Stimulated activated CD4-positive, alpha-beta T cell treated with anti-CD3 and anti-CD28 coated beads, Interleukin-1b, Interleukin-23, amount 100 ng/mL, for 48 hours (primary cell): ENCODE measurements at places on chromosomes 7 and 10.

- DNase-seq, result no peak
These were observed 119.5 kb downstream of the CPED1 start for GRCh38 chr7:121107923-121108498.

DNA sequence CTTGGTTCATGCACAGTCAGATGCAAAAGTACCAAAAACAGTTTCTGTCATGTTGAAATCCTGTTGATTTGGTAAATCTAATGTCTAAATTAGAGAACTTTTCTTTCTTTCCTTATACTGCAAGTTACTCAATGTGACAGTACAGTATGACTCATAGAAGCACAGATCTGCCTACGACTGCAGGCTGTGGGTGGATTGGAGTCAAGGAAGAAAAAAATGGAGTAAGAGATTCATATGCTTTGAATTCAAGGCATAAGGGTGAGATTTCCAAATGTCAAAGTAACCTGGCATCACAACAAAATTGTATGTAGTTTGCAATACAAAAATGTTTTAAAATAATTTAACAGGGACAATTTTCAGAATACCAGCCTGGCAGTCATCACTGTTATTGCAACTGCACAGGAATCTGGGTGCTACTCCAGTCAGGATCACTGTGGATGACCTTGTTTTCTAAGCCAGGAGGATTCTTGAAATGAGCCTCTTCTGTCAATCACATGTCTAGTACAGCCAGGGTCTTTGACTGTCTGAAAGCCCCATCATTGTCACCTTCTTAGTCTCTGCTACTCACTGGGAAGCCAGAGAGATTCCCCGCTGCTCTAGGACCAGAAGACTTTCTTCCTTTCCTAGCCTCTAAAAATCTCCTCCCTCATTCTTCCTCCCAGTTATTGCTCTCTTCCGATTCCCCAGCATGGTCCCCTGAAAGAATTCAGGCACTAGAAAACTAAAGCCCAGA is 83.6 kb downstream of the CD36 start:
- DNase-seq, result no peak

DNA sequence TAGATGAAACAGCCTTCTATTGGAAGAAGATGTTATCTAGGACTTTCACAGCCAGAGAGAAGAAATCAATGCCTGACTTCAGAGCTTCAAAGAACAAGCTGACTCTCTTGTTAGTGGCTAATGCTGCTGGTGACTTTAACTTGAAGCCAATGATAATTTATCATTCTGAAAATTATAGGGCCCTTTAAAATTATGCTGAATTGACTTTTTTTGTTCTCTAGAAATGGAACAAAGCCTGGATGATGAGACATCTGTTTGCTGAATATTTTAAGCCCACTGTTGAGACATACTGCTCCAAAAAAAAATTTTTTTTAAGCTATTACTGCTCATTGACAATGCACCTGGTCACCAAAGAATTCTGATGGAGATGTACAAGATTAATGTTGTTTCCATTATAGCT is 189.2 kb downstream of the MBL2 start:
- no peak for DNase-seq

DNA sequence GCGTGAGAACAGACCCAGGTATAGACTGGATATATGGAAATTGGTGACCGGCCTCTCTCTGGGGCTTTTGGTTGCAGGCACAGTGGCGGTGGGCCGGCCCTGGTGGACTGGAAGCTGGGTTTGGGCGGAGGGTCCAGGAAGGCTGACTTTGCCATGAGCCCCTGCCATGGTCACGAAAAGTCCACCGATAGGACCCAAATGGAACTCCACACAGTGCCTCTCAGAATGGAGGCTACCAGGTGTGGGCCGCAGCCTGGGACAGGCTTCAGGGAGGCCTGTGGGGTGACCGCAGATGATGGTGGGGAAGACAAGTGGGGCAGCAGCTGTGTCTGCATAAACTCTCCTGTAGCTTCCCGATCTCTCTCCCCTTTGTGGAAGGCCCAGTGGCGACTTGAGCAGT is 123.2 kb downstream of the DNAJB6 start:
- DNase-seq, result no peak

DNA sequence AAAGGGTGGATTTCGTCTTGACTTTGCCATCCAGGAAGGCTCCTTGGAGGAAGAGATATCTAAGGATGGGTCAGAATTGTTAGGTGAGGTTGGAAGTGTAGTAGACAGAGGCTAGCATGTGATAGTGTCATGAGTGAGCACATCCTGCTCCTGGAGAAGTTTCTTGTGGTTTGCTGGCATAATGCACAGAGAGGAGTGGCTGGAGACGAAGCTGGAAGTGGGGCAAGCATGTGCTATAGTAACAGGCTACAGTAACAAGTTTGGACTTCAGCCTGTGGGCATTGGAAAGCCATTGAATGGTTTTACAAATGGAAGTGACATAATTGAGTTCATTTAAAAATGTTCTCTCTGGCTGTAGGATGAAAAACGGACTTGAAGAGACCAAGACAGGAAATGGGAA is 175.6 kb upstream of the VWC2 start:
- no peak for DNase-seq

- DNase-seq, result no peak
These were observed 119.5 kb upstream of the PRSS1 start for GRCh38 chr7:142629588-142630260.

DNA sequence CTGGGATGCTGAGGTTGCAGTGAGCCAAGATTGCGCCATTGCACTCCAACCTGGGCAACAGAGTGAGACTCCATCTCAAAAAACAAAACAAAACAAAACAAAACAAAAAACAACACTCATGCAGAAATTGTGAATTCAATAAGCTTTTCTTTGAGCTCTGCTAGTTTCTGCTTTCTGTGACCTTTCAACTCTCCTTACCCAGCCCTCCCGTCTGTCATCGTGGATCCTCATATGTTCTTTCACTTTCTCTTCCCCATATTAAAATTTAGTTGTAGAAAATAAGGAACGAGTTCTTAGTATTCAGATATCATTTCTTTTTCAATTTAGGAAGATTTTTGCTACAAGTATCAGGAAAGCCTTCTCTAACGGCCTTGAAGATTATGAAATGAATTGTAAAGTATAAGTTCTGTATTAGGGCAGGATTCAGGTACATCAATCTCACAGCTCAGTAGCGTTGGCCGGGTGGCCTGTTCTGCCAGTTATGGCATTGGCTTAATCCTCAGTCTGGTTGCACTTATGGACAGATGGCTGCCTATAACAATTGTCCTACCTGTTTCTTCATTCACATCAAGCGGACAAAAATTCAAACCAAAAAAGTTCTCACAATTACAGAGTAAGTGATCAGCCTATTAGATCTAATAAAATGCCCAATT is 1167.0 kb downstream of the SORCS3 start:
- DNase-seq, result no peak

- DNase-seq, result peak; percentile 25
These were observed 33.9 kb upstream of the SLC29A3 start for GRCh38 chr10:71285180-71285545.

DNA sequence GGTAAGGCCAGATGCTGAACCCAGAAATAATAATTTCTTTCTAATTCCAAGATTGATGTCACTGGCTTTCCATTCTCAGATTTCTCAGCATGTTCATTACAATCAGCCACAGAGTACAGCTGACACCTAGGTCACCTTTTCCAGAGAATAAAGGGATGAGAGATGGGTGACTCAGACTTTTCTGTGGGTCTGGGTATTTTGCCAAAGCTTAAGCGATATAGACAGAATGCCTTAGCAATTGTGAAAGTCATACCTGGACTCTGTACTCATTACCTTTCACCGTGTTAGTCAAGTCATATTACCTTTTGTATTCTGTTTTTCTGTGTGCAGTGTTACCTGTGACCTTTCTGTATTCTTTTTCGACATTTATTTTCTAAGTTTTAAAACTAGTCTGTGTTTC is 10.6 kb upstream of the PRTFDC1 start:
- peak; percentile 14 for DNase-seq

DNA sequence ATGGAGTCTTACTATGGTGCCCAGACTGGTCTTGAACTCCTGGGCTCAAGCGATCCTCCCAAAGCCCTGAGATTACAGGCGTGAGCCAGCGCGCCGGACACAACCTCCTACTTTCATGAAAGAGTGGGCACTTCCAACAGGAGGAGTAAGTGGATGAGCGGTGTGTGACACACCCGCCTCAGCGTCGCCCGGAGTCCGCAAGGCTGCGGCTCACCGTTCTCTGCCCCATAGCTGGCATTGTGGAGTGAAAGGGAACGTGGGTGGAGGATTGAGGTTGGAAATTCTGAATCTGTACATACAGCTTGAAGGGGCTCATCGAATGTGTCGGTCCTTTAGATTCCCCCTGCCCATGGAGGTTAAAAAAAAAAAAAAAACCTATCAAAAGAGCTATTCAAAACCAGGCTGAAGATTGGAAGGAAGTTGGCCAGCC is 524 bp upstream of the PRXL2A start:
- DNase-seq, result peak; percentile 64

- DNase-seq, result peak; percentile 20
These were observed 38.0 kb downstream of the PRKAG2 start for GRCh38 chr7:151838861-151839381.

GRCh38 chr10:79402951-79403350 is 42.5 kb downstream of the ZCCHC24 start:
- DNase-seq, result no peak

DNA sequence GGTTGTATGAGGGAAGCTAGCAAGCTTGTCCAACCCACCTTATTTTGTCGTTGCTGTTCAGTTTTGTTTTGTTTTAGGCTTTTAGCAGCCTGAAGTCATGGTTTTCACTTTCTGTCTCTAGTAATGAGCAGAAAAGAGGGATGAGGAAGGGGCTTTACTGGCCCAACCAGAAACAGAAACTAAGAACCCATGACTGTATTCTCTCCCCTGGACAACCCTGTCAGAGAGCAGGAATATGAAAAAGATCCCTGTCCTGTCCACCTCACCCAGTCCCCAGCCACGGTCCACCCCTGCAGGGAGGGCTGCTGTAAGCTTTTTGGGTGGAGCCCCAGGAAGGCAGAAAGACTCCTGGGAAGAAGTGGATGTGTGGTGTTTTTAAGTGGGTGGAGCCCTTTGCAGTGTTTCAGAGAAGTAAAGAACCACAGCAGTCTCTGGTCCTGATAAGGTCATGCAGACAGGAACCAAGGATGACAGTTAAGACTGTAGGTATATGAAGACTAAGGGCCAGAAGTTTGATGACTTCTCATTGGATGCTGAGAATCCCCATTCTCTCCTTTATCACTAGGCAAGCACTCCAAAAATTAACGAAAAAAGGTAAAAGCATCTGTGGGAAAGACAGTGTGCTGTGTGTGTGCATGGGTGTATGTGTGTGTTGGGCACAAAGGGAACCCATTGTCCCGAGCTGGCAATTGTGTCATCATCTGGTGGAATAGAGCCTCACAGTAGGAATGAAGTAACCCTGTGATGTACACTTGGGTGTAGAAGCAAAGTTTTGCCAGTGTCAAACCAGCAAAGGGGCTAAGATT is 13.8 kb downstream of the MRPL32 start:
- DNase-seq, result no peak

GRCh38 chr10:7186387-7187018 is 224.3 kb downstream of the SFMBT2 start:
- DNase-seq, result peak; percentile 54

GRCh38 chr7:116686033-116686432 is 14.0 kb downstream of the MET start:
- no peak for DNase-seq

DNA sequence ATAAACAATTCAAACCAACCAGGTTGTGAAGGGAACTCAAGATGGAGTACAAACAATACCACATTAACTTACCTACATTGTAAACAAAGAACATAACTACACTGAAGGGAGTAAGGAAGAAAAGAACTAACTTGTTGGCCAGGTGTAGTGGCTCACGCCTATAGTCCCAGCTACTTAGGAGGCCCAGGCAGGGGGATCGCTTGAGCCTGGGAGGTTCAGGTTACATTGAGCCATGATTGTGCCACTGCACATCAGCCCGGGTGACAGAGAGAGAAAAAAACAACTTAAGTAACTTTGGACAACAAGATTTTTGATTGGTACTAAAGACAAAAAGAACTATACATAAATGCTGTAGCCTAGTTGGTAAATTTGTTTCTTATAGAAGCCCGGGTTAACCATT is 68.8 kb downstream of the TRIL start:
- DNase-seq, result no peak

- DNase-seq, result no peak
These were observed 3.0 kb upstream of the UNC5B start for GRCh38 chr10:71209352-71209715.

- DNase-seq, result no peak
These were observed 69.1 kb downstream of the DIP2C start for GRCh38 chr10:620417-620816.

DNA sequence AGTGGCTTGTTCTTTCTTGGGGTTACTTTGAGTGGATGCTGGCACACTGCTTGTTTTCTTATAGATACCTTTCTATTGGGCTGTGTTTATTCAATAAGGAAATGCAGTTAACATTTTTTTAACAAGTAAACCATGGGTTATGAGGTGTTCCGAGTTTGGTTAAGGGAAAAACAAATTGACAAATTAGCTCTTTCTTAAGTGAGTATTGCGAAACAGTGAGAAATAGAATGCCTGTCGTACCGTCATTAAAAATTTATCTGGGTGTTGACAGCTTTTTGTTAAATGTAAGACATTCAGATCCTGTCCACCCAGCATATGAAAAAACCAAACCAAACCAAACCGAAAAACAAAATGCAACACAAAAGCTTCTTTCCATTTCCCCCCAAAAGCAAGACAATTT is 6.2 kb downstream of the CUX1 start:
- DNase-seq, result no peak
